NCI-H2029 treated with DMSO at 0.1 percent for 48 hours (cell line): ENCODE measurements at places on chromosomes 2 and 18.

GRCh38 chr2:64337314-64337713, 116.6 kb upstream of the LGALSL start:
- no peak for DNase-seq

- no peak for DNase-seq
Observed at GRCh38 chr2:196335221-196335634, 163.8 kb upstream of the STK17B start.

DNA sequence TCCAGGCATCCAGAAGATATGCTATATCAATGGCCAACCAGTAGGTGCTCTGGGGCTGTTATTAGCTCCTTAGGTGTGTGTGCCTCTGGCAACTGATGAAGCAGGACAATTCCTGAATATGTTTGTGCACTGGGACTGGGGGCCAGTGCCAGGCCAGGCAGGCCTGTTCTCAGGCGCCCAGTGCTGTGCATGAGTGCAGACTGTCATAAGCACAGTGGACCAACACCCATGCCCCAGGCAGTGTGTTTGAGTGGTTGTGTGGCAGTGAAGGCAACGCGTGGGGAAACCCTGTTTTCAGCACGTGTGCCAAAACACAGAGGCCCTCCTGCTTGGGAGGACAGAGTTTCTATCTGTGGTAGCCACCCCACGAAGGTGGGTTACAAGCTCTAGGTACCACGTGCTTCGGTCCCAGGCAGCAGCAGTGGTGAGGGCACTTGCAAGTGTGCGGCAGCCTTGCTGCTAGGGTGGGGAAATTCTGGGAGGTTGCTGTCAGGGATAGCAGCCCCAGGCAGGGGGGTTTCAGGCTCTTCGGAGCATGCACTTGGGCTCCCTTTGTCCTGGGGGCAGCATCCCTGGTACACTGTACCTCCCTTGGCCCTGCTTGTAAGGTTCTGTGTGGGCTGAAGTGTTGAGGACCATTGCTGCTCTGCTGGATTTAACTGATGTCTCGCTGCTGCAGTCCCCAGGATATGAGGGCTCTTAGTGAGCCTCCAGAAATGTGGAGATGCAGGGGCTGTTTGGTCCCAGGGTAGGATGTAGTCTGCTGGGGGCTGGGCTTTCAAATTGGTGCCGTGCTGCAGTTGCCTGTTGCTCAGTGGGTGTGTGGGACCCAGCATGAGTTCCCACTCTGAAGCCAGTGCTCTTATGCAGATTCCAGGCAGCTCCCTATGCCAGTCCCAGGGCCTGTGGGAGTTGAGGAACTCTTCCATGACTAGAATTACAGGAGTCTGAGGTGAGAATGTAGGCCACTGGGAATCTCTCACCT, 280.9 kb downstream of the RPRM start:
- no peak for DNase-seq

- no peak for DNase-seq
Observed at GRCh38 chr2:10327896-10328669, 25.4 kb downstream of the HPCAL1 start.

- DNase-seq: no peak
Observed at GRCh38 chr18:40613721-40614120, 1341.3 kb upstream of the PIK3C3 start.

DNA sequence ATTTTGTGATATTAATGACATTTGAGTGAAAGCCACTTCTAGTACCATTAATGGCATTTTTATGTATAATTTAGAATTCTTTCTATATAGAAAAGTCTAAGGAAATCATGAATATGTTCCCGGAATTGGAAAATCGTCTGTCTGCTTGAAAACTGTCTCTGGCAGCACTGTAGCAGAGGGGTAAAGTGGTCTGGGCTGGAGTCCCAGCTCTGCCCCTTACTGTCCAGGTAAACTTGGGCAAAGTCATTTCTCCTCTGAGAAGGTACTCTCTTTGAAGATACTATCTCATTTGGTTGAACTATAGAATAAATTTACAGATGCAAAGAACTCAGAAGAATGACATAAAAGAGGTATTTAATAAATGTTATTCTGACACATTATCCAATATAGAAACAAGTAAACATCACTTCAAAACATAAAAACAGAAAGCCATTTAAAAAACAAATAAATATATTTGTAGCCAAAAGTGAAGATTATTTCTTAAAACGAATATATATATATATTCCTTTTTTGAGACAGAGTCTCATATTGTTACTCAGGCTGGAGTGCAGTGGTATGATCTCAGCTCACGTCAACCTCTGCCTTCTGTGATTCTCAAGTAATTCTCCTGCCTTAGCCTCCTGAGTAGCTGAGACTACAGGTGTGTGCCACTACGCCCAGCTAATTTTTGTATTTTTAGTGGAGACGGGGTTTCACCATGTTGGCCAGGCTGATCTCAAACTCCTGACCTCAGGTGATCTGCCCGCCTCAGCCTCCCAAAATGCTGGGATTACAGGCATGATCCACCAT, 149.8 kb upstream of the ITGA4 start:
- no peak for DNase-seq

GRCh38 chr18:60804415-60804814, 431.8 kb upstream of the MC4R start:
- no peak for DNase-seq

DNA sequence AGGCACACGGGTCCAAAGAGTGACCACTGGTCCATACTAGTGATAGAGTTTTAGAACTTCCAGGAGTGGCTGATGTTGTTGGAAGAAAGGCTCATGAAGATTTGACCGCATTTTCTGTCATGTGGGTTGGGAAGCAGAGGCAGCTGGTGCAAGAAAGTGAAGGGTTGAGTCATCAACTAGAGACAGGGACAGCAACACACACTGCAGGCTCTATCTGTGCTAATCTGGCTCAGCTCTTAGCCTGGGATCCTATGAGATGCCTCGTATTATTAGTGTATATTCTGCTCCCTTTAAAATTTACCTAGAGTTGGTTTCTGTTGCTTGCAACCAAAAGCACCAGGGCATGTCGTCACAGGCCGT, 2.5 kb upstream of the SH3RF3 start:
- no peak for DNase-seq
